ENCODE measurements at places on chromosomes 7 and 10.

GRCh38 chr7:118777308-118777707, 552.8 kb downstream of the ANKRD7 start:
- DNase-seq: no peak

DNA sequence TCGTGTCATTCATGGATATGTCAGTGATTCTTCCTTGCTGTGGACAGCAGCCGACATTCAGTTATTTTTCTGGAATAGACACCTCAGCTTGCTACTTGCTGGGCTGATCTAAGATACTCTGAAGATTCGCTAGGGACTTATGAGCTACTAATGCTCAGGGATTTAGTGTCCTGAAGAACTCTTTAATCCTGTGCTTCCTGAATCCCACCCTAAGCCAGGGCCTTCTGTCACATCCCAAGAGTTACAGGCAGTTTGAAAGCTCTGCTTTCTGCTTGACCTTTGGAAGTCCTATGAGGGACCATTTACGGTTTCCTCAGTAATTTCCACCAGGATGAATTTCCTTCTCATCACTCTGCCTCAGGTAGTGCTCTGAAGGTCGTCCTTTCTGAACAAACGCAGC, at the start of gene PDE6C:
PDE6C (plus strand) TSS at position 227 of the 400 bp plus-strand sequence. CDS start 189 bp downstream, outside the sequence.
- DNase-seq: no peak

DNA sequence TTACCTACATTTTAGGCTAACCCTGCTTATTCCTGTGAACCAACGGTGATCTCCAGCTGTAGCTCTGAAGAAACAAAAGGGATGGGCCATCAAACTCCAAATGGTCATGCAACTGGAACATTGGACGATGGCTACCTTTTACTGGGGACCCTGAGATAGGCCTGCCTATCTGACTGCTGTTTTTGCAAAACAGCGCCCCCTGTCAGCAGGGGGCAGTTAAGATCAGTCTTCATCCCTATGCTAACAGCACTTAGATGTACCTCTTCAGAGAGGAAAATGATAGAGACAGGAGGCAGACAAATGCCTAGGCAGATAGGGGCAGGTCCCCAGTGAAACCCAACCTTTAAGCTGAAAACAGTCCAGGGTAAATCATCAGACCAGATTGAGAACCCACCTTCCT, 1085.4 kb upstream of the SORCS1 start:
- DNase-seq: no peak

- DNase-seq: no peak
Measured at GRCh38 chr7:84236398-84236797, 41.8 kb upstream of the SEMA3A start.

- peak; percentile 97 for DNase-seq
Measured at GRCh38 chr7:7099584-7100014, 82.7 kb upstream of the C1GALT1 start.

- no peak for DNase-seq
Measured at GRCh38 chr7:120302190-120302589, 29.2 kb downstream of the KCND2 start.

DNA sequence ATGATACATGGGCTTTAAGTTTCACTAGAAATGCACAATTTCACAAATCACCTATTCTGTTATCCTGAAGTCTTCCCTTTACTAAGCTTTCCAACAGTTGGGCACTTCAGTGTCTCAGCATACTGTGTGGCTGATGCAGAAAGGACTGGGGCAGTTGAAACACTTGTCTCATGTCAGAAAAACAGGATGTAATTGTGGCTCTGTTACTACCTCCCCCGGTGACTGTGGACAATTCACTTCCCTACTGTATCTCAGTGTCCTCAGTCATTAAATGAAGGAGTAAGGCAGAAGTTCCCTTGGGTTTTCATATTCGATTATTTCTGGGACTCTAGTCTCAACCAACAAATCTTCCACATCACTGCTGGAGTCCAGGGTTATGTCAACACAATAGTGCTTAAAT, 17.9 kb downstream of the ANKRD22 start:
- no peak for DNase-seq

- peak; percentile 53 for DNase-seq
Measured at GRCh38 chr10:36469585-36469984, 655.8 kb upstream of the ANKRD30A start.

DNA sequence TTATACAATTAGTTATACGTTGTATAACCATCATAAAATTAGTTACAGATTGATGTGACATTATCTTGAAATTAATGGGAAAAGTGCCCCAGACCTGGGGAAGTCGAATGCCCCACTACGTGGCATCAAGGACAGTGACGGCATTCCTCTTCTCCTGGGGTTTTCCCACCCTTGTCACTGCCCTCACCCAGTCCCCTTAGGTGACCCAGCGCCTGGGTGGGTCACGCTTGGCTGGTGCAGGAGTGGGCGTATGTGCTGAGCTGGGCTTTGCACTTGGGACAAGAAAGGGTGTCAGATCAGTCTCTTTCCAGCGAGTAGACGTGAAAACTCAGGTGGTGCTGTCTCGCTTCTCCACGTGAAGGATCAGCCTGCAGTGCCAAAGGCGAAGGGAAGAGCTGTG, 7.6 kb downstream of the FOXK1 start:
- DNase-seq: no peak

DNA sequence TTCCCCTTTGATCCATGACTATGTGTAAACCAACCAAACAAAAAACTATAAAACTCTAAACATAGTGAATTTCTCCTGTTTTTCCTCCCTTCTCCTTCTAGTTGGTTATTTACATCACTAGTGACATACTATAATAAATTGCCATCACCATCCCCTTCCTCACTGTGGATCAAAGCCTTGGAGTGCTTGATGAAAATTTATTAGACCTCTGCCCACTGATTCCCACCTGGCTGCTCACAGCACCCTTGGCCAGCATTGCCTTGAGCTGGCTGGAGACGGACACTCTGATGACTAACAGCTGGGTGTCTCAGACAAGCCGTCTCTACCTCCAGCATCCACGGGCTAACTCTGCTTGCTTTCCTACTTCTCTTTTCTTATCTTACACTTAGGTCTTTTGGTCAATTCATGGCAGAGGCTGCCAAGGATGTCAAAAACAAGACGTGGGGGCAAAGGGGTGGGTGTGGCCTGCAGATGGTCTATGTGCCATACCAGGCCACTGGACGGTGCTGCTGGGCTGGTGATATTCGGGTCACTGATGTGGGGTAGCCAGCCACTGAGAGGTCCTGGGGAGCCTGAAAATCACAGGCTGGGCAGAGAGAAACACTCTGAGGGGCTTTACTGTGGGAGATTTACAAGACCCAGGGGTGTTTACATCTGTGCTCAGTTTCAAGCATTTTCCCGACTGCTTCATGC, 207.8 kb downstream of the TAX1BP1 start:
- peak; percentile 46 for DNase-seq

GRCh38 chr7:46764100-46764936, 817.6 kb downstream of the TNS3 start:
- DNase-seq: peak; percentile 97

DNA sequence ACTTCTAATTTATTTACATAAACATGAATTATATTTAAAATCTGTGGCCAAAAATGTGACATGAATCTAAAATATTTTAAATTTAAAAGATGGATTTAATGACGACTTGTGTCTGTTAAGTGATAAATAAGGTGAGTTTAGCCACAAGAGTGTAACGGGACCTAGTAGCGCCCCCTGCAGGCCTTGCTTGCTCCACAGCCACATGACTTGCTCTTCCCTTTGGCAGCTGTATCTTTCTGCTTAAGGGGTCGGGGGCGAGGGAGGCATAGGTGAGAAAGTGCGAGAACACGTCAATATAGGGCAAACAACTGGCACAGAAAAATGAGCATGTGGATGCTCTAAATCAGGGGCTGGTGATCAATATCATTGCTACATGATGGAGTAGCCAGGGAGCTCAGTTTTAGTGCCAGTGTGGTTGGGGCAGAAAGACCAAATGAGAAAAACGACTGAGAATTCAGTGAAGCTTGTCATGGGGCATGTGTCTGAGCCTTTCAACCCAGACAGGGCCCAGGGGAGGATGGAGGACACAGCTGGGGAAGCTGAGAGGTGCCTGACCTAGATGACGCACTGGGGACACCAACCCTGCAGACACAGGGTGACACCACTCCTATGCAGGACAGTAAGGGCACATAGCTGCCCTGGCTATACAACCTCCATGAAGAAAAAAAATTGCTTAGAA, 49.8 kb downstream of the PAXIP1 start:
- peak; percentile 12 for DNase-seq

DNA sequence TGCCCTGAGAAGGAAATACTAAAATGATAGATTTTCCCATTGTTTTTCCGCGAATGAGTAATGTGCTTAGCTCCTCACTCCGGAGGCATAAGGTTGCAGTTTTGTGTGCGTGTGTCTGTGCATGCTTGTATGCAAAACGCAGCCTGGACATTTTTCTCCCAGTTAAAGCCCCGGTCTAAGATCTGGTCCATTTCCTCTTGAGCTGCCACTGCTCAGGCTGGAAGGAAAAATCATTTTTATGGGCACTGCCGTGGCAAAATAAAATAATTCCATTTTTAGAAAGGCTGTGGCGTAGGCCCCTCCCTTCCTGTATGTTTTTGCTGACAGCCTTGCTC, 260.6 kb downstream of the WDR37 start:
- DNase-seq: no peak

GRCh38 chr10:60123172-60123571, 216.8 kb upstream of the CCDC6 start:
- DNase-seq: peak; percentile 29

GRCh38 chr7:32476816-32477648, 13.1 kb downstream of the LSM5 start:
- DNase-seq: peak; percentile 18

DNA sequence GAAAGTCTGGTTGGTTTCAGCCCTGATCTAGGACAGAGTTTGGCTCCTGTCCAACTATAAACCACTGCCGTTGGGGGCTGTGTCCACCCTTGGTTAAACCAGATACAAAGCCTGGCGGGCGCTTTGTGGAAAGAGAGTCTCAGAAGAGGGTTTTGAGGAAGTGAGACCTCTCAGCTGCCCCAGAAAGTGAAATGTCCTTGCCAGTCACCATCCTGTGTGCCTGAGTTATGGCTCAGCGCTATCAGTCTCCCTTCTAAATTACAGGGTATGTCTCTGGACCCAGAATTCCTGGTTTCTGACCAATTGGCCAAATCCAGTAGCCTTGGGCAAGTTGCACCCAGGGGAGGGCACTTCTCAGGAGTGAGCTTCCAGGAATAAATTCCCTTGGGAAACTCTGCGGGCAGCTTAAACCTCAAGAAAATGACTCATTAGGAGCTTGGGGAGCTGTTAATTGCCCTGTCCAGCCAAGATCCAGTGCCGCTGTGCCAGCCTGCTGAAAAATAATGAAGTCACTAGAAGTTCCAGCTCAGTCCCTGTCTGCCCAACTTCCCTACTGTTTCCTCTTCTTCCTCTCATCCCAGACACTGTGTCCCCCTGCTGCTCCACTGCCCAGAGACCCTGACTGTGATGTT, 66.7 kb upstream of the PDZD8 start:
- no peak for DNase-seq

GRCh38 chr7:25615593-25615992, 387.3 kb upstream of the NPVF start:
- DNase-seq: peak; percentile 37

- DNase-seq: no peak
Measured at GRCh38 chr7:71173955-71174354, 42.0 kb downstream of the GALNT17 start.

GRCh38 chr10:101121654-101122031, 9.5 kb upstream of the TLX1 start:
- DNase-seq: no peak

- DNase-seq: no peak
Measured at GRCh38 chr10:11147722-11148121, 130.1 kb downstream of the CELF2 start.

DNA sequence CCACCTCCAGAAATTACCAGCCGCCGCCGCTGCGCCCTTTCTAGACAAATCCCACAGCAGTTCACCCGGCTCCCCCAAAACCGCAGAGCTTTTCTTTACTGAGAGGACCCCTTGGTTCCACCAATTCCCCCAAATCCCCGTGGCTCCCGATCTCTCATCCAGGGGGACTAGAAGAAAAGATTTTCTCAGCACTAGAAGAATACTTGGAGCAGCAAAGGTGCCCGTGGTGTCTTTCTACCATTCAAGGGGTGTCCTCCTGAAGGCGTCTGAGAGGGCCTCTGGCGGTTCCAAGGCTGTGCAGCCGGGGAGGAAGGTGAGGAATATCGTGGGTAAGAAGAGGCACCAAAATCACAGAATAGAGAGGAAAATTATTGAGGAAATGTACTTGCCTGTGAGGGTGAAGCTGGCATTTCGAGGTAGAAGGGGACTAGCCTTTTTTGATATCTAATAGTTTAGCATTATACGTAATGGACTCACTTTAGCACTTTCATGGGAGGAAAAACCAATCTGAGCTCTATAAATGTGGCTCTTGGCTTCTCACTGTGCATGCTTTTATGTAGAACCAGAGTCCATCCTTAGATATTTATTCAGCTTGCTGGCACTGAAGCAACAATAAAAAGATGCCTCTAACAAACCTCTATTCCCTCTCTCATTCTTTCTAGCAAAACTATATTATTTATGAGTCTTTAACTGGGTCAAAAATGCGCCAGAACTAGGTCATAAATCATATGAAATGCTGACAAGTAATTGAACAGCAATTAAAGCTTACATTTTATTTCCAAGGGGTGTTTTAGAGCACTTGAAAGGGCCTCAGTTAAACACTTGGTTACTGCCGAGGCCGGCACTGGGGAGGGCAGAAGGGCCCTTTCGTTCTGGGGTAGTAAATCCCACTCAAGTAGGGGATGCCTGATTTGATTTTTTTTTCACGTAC, 13.8 kb upstream of the HOXA2 start:
- DNase-seq: no peak

DNA sequence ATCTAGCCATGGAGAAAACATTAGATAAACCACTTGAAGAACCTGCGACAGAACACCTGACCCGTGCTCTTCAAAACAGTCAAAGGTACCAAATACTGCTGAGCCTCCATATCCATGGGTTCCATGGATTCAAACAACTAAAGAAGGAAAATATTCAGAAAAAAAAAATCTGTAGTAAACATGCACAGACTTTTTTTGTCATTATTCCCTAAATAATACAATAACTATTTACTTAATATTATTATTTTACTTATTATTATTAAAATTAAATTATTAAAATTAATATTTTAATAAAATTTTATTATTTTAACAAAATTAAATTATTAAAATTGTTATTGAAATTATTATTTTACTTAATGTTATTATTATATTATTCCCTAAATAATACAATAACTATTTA, 101.0 kb upstream of the PDE1C start:
- no peak for DNase-seq

GRCh38 chr7:127514499-127514898, 70.9 kb downstream of the GCC1 start:
- peak; percentile 43 for DNase-seq

DNA sequence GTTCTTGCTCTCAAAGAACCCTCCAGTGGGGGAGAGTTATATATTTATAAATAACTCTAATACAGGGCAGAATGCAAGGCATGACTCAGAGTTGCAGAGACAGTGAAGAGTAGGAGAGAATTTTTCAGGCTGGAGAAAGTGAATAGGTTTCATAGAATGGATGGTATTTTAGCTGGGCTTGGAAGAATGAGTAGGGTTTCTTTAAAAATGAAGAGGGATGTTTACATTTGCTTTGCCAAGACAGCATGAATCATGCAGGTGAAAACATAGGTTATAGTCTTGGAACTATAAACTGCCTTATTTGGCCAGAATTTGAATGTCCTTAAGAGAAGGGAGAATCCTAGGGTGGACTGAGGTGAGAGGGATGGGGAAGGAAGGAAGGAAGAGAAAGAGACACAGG, 124.8 kb downstream of the CPED1 start:
- DNase-seq: peak; percentile 25

GRCh38 chr7:20395511-20395910, 64.8 kb downstream of the ITGB8 start:
- DNase-seq: no peak

GRCh38 chr7:135995748-135996147, 18.6 kb upstream of the MTPN start:
- DNase-seq: no peak

GRCh38 chr7:6175645-6176044, 96.8 kb downstream of the CYTH3 start:
- DNase-seq: peak; percentile 53

Data from brain microvascular endothelial cell (primary cell).